ENCODE measurements at places on chromosomes 1 and 21.
A peak's percentile ranks its signal among the peaks of the same experiment; 100 is the strongest.

GRCh38 chr1:83619170-83619896 lies 379.6 kb downstream of the TTLL7 start:
- DNase-seq = no peak

DNA sequence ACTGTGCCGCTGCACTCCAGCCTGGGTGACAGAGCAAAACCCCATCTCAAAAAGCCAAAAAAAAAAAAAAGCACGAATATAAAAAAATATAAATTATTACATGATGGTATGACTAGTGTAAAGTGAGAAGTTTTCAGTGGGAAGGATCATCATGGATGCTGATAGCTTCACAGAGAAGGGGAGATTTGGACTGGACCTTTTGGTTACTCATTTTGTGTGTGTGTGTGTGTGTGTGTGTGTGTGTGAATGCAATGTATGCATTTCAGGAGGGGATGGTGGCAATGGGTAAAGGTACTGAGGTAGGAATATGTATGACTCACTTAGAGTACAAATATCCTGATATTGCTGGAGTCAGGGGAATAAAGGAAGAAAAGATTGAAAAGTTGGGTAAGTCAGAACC lies 22.7 kb upstream of the SDE2 start:
- DNase-seq = no peak

DNA sequence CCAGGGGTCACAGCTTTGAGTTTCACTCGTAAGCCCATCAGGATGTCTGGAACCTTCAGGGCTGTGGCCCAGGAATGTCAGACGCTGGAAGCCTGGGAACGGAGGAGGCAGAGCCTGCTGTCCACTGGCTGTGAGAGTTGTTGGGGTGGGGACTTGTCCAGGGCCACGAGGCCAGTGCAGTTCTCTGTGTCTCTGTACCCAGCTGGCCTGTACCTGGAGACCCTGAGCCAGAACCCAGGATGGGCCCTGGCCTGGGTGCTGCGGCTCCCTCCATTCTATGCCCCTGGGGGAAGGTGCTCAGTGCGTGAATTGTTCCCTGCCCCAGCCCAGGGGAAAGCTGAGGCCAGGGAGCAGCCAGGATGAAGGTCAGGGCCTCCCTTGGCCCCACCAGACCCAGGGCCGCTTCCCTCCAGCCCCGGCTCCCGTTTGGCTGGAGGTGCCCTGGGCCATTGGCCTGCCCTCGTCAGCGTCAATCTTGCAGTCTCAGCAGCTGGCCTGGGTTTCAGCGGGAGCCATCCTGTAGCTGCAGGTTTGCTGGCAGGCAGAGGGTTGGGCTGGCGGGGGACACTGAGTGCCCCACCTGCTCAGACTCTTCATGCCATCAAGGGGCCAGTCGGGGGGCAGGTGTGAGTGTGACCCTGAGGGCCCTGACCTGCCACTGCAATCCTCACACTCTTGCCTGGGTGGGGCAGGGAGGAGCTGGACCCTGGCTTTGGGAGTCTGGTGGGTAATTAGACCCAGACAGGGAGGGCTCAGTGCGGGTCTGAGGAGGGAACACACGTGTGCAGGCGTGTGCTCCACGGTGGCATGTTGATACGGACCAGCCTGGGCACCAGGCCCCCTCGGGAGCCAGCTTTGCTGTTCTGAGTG lies 724 bp upstream of the CALML6 start:
- DNase-seq = no peak

DNA sequence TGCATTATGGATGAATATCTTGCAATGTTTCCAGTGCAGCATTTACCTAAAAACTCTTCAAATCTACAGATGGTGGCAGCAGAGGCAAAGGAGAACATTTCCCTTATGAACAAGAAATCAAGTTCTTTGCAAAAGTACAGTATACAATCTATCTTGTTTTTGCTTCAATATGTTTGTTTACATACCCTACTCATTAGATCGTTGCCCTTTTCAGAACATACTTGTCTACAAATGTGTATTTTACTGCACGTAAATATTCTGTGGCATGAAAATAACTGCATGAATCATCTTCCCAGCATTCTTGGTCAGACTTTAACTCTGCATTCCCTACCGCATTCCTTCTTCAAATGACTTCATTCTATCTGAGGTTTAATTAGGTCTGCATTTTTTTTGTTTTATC lies 212.7 kb downstream of the ZP4 start:
- no peak for DNase-seq

- DNase-seq = no peak
Observed at GRCh38 chr1:199698222-199698621, 329.3 kb upstream of the NR5A2 start.

- no peak for DNase-seq
Observed at GRCh38 chr1:116435806-116436610, 63.0 kb downstream of the ATP1A1 start.

GRCh38 chr1:227532019-227532619 lies 31.2 kb upstream of the ZNF678 start:
- no peak for DNase-seq

- DNase-seq = no peak
Observed at GRCh38 chr1:226981386-226981817, 41.3 kb downstream of the COQ8A start.

DNA sequence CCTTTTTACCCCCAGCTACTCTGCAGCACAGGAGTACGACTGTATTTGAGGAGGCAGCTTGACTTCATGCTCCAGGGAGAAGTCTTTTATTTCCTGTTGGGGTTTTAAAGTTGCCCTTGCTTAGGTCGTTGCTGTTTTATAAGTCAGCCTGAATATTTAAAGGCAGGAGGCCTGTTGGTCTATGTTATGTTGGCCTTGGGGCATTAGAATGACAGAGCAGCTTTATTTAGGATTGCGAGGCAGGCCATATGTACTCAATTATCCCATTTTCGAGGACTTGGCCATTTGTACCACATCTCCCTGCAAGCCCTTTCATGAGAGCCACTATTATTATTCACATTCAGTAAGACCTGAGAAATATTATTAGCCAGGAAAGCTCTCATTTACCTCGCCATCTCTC lies 47.0 kb downstream of the KIF26B start:
- no peak for DNase-seq

DNA sequence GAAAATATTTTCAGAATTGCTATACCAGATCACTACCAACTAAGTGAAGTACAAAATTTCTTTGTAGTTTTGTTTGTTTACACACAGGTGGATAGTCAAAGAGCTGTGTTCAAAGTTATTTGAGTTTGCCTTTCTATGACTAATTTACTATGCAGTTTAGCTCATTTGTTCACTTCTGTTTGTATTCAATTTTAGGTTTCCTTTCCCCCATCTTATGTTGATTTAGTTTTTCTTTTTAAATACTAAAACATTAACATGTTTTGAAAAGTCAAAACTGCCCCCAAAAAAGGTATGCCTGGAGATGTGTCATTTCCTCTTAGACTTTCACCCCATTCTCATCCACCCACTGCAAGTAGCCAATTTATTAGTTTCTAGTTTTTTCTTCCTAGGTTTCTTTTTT lies 18.7 kb upstream of the RIPPLY3 start:
- no peak for DNase-seq

DNA sequence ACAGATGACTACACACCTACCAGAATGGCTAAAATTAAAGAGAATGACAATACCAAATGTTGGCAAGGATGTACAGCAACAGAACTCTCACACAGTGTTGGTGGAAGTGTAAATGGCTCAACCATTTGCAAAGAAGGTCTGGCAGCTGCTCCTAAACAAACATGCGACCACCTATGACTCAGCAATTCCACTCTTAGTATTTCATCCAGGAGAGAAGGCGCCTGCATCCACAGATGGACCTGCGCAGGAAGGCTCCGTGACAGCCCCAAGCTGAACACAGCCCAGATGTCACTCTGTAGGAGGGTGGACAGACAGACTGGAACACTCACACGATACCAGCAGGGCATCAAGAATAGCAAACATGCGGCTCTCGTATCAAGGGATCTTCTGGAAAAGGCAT lies 6.7 kb downstream of the PTTG1IP start:
- no peak for DNase-seq

GRCh38 chr21:45635271-45636151 lies 8.0 kb upstream of the PCBP3 start:
- no peak for DNase-seq

GRCh38 chr1:228376262-228376628 lies 30.4 kb downstream of the TRIM11 start:
- DNase-seq = no peak

- DNase-seq = peak; percentile 70
Observed at GRCh38 chr1:198258491-198258890, 101.7 kb downstream of the NEK7 start.

DNA sequence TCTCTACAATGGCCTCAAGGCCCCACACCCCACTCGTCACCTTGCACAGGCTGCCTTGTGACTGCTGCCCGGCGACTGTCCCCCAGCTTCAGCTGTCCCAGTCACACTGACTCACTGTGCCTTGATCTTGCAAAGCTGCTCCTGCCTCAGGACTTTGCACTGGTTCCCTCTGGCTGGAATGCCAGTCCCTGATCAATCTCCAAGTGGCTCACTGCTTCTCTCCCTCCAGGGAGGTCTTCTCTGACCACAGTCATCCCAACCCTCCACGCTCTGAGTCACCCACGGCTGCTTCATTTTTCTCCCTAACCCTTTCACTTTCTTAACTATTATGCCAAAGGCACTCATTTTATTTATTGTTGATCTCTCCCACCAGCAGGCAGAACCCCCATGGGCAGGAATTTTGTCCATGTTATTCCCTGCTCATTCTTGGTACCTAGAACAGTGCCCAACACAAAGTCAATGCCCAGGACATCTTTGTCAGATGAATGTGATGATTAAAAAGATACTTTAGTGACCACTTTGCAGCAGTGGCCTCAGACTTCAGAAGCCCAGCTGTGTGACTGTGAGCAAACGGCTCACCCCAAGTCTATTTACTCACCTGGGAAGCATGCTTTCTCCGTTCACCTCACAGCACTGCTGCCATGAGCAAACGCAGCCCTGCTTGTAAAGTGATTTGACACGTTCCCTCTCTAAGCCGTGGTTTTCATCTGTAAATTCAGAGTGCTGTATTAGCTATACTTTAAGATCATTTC lies 53.4 kb downstream of the ZBTB18 start:
- no peak for DNase-seq

DNA sequence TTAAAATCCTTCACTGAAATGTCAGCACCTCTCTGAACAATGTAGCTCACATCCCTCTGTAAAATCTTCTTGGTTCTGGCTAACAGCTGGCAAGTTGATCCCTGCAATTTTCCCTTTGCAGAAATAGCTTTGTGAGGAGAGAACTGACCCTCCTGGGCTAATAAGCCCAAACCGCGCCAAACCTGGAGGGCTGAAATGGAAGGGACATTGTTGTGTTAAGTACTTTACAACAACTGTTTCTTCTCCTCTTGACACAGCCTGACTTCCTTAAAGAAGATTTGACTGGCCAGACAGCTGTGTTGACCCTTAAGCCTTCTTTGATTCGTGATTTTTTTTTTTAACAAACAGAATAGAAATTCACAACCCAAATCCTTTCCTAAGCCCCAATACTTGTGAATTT lies 5.7 kb downstream of the LMX1A start:
- no peak for DNase-seq

GRCh38 chr1:200082329-200082728 lies 54.8 kb downstream of the NR5A2 start:
- DNase-seq = no peak

DNA sequence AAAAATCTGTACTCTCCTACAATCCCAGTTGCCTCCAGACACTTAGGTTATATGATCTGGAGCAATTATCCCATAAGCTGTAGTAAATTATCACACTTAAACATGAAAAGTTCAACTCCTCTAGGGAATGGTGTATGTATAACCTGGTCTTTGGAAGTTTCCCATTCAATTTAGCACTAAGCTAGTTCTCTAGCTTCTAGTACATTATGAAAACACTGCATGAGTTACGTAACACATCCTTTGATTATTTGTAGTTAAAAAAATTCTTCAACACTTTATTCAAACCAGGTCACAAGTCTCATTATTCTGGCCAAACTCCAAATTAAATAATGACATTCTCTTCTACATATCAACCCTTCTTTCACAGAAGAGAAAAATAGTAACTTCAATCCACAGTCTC lies 827.0 kb upstream of the ADAMTS5 start:
- no peak for DNase-seq

DNA sequence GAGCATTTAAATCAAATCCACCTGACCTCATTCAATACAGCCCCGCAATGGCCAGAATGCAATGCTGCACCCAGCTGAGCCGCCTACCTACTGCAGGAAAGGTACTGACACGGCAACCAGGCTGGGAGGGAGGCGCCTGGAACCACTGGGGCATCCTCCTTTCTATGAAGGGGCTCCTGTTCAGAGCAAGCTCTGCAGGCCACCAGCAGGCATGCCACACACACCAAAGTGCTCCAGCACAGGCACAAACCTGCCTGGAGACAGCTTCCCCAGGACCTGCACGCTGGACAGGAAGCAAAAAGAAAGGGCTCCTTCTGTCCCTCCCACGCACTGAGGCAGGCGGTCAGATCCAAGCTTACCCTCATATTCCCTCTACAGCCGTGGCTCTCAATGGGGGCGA lies 21.2 kb downstream of the CTNNBIP1 start:
- DNase-seq = no peak

DNA sequence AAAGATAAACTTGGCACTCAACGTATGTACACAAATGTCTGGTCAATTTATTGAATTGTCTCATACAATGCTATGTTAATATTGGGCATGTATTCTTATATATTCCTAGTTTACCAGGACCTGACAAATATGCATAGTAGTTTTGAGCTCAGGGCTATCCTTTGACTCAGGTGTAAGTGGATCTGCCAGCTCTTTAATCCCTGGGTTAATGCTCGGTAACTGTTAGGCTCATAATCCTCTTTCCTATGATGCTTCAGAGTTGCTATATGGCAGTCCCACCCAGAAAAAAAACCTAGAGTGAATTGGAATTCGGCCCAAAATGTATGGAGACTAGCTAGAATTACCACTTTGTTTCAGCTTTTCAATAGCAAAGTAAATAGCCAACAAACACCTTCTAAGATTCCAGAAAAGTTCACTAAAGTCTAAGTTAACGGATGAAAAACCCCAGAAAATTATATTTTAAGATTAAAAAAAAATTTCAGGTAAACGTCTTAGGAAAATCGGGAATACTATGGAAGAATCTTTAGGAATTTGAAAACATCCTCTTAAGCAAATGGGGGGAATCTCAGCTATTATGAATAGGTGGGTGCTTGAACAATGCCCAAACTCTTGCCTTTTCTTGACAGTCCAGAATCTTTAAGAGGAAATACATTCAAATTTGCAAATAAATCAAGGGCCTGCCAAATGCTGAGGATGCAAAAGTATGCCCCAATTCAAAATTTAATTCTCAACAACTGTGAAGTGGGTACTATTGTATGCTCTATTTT lies 10.9 kb downstream of the H3-3A start:
- DNase-seq = no peak

DNA sequence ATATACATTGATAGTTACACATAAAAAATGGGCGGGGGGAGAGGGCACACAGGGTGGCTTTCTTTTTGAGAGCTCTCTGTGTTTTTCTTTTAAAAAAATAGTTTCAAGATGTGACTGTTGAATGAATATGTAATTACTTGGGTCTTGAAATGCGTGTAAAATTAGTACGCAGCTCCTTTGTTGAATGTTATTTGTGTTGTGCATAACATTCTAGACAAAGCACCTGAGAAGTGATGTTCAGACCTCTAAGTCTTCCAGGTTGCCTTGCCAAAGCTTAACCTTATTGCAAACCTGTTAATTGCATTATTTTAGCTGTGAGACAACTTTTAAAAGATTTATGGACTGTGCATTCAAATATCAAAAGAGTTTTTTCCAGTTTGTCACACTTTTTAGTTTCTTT lies 5.4 kb downstream of the PBX1 start:
- DNase-seq = no peak

Measured in activated CD4-positive, alpha-beta T cell treated with anti-CD3 and anti-CD28 coated beads, Interleukin-2, Interleukin-6, amounts not matched to agents 100 ng/mL and 50 ng/mL, durations not matched to agents 16 hours and 8 hours (primary cell).